Breast epithelium (tissue), 4 donors: ENCODE measurements at places on chromosomes 12 and 14. TPM values are rescaled to one million over a fixed set of nuclear protein-coding genes. Genes with fewer than 3 reads are reported as not detected.

ADGRD1 gene
- 11.6 TPM for total RNA-seq

DNA sequence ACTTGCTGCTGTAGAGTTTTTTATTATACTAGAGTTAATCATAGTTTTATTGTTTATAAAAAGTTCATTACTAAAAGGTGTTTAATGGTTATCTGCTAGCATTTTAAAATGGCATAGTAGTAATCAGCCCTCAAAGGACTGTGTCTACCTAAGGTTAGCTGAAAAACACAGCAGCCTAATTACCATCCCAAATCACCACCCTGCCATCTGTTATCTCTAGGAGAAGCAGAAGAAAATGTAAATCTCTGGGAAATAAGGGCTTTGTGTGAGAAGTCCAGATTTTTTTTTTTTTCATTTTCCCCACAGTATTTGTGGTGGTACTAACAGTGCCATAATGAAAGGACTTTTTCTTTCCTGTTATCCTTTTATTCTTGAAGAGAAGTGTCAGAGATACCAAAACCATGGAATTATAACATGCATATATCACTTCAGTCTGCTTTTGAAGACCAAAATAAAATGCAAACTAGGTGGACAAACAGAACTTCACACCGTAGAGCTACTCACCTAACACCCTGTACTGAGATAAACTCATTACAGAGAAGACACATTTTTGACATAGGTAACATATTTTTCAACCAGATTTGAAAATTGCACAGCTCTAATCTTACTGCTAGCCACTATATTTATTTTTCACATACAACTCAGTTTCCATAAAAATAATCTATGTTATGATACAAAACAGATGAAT, 876.2 kb downstream of the C12orf50 start:
- no peak for DNase-seq

DNA sequence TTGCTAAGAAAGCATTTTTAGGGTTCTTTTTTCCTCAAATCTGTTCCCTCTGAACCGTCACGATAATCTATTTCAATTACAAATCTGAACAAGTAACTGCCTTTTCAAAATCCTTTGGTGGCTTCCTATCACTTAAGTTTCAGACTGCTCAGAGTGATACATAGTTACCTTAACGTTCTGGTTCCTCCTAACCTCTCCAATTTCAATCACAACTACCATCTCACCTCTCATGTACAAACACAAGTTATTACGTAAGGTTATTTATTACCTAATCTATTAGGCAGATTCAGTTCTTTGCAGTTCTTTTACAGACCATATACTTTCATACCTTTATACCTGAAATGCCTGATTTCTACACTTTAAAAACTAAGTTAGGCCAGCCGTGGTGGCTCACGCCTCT, 12.1 kb downstream of the RNF212B start:
- DNase-seq: no peak

DNA sequence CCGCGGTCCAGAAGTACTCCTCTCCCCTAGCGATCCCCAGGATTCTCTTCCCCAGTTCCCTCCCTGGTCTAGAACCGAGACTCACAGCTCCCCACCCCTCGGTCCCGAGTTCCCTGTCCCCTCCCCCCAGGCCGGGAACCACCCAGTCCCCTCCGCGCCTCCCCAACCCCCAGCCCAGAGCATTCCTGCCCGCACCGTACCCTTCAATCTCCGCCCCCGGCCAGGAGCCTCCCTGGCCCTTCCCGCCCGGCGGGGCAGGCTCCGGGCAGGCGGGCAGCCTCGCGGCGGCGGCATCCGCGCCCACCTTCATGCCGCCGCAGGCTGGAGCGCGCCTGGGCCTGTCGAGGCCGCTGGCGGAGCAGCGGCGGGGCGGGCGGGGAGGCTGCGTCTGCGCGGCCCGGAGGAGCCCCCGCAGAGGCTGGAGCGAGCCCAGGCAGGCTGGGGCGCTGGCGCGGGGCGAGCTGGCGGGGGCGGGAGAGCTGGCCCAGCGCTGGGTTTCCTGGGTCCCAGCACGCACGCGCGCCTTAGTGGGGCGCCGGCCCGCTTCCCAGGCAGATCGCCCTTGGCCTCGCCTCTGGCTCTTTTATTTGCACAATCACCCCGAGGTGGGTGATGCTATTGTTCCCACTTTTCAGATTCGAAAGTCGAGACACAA, 22.2 kb upstream of the GPR132 start:
- DNase-seq: peak; percentile 52

C12orf54 gene
- total RNA-seq: not detected
